SK-N-DZ (cell line): ENCODE measurements at places on chromosomes 4 and X.

GRCh38 chrX:107429090-107429489, 20.4 kb upstream of the FRMPD3 start:
- peak; percentile 21 for DNase-seq

DNA sequence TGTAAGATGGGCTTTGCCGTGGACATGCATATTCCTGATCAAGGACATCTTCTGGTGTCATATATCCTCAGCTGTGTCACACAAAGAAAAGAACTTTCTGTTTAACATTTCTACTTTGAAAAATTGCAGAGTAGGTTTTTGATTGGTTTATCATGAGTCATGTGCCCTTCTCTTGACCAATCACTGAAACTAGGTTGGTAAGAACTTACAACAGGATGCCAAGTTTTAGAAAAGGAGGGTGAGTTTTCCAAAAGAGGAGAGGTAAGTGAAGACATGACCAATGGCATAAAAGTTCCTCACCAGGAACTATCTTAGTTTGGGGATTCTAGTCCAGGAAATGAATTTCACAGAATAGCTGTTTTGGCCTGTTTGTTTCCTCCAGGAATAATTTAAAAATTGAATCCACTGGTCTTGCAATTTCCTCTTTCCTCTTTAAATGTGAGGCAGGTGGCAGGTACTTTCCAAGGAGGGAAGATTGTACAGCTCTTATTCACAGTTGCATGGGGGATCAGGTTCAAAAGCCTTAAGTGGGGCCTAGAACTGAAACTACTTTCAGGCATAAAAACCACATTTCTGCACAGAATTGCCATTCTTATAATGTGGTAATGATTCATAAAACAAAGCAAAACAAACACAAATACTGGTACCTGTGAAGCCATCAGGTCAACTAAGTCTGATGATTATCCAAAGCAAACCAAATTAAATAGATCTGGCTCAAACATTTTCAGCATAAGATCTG, 1114.5 kb upstream of the LCORL start:
- no peak for DNase-seq

DNA sequence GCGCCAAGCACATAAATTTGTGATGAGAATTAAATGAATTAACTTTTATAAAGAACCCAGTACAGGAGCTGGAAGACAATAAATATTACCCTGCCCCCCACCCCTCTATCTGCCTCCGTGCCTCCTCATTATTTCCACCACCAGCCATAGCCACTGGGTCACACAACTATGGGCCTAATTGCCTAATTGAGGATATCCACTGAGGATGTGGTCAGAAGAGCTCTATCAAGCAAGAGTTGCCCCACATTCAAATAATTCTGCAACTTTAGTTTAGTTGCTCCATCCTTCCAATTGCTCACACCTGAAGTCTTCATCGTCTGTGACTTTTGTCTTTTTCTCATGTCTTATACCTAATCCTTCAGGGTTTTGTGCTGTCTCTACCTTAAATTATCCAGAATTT, 9.5 kb upstream of the CXCL8 start:
- no peak for DNase-seq

DNA sequence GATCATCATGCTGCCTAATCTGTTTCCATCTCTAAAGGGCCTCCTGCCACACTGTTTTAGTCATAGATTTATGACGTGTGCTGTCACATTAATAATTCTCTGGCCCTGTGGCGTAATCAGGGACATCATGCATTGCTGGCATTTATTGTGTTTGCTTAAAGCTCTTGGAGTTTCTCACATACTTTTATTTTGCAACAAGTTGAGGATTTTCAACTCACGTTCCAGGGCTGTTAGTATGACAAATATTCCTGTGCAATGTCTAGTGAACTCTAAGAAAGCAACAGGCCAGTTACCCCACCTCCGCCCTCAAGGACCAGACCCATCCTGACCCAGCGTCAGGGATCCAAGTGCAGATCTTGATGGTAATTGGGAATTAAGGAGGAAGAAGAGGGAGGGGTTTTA, 7.8 kb upstream of the PIGA start:
- peak; percentile 3 for DNase-seq

GRCh38 chr4:6986072-6986780, 56.9 kb upstream of the TADA2B start:
- DNase-seq, result no peak

DNA sequence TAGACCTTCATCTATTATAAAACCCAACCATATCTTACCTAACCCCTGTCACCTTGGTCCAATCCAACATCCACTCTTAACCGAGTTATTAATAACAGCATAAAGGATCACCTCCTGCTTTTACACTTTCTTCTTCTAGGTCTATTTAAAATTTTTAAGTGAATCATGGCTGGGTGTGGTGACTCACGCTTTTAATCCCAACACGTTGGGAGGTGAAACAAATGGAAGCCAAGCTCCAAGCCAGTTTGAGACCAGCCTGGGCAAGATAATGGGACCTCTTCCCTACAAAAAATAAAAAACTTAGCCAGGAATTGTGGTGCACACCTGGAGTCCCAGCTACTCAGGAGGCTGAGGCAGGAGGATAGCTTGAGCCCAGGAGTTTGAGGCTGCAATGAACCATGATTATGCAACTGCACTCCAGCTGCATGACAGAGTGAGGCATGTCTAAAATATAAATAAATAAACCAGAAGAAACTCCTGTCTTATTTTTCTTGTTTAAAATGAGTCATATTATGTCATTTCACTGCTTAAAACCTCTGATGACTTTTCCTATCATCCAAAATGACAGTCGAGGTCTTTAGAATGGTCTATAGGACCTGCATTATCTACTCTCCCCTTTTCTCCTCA, 188.4 kb downstream of the GASK1B start:
- DNase-seq, result no peak

DNA sequence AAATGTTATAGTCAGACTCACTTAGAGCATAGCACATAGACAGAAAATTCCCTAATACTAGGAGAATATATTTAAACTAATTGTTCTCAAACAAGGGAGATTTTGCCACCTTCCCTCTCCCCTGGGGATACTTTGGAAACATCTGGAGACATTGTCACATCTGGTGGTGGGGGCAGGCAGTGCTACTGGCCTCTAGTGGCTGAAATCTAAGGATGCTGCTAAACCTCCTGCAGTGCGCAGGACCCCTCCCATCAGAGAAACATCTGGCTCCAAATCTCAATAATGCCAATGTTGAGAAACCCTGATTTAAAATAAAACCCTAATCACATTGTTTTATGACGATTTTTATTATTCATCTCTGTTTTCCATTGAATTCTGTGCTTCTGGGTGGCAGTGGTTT, 244.9 kb downstream of the FRMPD4 start:
- no peak for DNase-seq

GRCh38 chr4:185638093-185638492, 102.8 kb upstream of the PDLIM3 start:
- no peak for DNase-seq

DNA sequence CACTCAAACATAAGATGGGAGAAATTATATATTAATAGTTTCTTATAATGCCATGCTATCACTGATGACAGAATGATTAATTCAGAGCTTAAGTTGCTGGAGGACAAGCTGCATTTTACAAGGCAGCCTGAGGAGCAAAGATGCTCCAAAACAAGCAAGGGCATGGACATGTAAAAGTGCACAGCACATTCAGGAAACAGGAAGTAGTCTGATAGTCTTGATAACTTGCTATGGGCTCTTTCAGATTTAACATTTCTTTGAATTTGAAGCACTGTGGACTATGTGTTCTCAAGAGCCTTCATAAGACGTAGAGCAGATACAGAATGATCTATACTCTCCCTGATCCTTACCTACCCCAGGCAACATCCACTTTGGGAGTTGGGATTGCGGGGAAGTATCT, 50.0 kb downstream of the AMMECR1 start:
- no peak for DNase-seq

GRCh38 chr4:105350859-105351490, 122.9 kb downstream of the PPA2 start:
- DNase-seq, result no peak

- DNase-seq, result no peak
Observed at GRCh38 chr4:37393889-37394288, 149.3 kb downstream of the NWD2 start.

DNA sequence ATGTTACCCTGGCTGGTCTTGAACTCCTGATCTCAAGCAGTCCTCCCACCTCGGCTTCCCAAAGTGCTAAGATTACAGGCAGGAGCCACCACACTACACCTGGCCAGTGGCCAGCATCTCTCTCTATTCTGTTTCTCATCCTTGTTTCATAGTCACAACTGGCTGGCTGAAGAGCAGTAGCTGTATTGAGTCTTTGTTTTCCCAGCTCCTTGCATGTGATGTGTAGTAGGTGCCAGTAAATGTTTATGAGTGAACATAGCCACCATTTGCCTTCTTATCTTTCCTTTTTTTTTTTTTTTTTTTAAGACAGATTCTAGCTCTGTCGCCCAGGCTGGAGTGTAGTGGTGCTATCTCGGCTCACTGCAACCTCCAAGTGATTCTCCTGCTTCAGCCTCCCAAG, 23.6 kb downstream of the NUDT9 start:
- no peak for DNase-seq

GRCh38 chr4:169810325-169811323, 52.9 kb upstream of the HPF1 start:
- DNase-seq, result peak; percentile 77

GRCh38 chr4:8303485-8304281, 34.1 kb downstream of the HTRA3 start:
- DNase-seq, result no peak

DNA sequence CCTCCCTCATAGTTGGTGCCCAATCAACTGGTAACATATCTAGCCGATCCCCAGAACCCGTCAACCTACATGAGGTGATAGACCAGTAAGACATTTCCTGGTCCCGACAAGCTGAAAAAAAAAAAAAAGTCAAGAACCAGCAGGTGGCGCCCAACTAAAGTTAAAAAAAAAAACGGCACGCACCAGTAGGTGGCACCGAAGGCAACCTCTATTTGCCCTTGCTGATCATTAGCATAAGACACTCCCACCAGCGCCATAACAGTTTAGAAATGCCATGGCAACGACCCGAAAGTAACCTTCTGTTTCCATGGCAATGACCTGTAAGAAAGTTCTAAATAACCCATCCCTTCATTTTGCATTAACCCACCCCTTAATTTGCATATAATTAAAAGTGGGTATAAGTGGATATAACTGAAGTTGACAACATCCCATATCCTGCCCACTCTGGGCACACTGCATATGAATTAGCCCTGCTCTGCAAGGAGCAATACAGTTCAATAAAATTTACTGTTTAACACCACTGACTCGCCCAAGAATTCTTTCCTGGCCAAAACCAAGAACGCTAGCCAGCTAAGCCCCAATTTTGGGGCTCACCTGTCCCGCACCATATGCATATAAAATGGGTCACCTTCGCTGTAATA, 83.9 kb upstream of the SPANXB1 start:
- DNase-seq, result peak; percentile 74

DNA sequence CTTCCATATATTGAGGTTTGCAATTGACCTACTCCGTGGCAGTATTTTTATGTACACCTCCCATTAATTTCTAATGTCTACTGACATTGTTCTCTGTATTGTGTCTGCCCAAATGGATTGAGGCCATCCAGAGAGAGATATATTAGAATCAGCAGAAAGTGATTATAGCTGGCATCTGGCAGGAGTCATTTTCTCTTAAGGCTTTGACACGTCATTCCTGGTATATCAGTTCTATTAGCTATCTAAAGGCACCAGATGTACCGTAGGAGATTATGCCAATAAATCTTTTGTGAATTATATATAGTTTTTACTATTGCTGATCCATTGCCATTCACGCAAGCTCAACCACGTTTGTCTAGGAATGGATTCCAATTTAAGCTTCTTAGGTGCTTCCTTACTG, 1026.4 kb upstream of the IGFBP7 start:
- DNase-seq, result peak; percentile 9
